Left renal cortex interstitium (tissue), 4 donors: ENCODE measurements at places on chromosomes 11 and 22. TPM values are rescaled to one million over a fixed set of nuclear protein-coding genes. Genes with fewer than 3 reads are reported as not detected.

IL17REL gene
- not detected for polyA plus RNA-seq

TEX12 gene
- polyA plus RNA-seq, result 0.52 TPM

THY1 gene
- polyA plus RNA-seq, result 85.8 TPM

RAB38 gene
- polyA plus RNA-seq, result 25.2 TPM

AP5B1 gene
- 6.0 TPM for polyA plus RNA-seq

POU2AF1 gene
- polyA plus RNA-seq, result 1.2 TPM

BRSK2 gene
- 0.60 TPM for polyA plus RNA-seq
